NCI-H510A (cell line): ENCODE measurements at places on chromosomes 12 and 14.

DNA sequence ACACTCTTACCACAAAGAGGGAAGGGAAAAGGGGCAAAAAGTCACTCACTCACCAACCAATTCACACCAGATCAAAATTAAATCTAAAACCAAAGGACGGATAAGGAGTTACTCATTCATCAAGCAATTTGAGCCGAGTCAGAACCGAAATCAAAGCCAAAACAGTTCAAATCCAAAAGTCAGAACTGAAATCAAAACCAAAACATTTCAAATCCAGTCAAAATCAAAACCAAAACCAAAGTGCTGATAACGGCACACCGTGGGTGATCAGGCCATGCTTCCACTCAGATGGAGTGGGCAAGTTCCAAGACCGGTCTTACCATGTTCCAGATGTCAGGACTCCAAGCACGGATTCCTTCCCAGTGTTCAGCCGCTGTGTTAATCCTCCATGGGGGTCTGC, 139.5 kb downstream of the SLC38A6 start:
- DNase-seq, result no peak

DNA sequence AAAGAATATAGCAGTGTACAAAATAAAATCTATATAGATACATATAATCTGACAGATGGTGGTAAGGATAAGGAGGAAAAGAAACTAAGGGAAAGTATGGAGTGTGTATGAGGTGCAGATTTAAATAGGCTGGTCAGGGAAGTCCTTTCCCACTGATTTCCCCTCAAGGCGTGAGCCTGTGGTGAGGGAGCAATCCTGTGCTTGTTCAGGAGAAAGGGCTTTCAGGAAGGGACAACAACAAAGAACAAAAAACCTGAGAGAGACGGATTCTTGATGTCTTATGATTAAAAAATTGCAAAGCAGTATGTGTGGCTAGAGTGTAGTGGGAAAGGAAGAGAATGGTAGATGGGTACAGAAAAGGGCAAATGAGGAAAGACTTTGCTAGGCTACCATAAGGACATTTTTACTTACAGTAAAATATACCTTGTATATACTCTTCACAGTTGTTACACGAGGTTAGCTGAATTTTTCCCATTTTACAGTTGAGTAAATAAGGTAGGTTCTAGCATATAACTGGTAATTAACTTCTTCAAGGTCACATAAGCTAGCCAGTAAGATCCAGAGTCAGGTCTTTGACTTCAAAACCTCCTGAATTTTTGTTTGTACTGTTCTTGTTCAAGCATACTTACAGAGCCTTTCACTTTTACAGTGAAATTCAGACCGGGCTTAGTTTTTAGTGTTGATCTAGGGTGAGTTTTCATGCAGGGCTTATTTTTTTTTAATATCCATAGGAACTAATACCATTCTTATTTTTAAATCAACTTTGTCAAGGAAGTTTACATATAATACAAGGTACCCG, 15.6 kb downstream of the CNOT2 start:
- DNase-seq, result no peak

DNA sequence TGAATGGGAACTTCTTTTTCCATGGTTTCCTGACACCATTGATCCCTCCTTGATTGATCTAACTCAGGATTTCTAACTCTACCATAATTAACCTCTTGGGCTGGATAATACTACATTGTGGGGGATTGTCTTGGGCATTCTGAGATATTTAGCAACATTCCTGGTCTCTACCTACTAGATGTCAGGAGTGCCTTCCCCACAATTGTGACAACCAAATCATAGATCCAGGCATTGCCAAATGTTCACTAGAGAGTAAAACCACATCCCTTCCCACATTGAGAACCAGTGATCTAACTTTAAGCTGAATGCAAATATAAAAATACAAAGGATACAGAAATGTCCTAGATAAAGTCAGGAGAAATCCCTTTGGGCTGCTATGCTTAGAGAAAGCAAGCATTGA, 36.9 kb upstream of the CCDC198 start:
- DNase-seq, result no peak

DNA sequence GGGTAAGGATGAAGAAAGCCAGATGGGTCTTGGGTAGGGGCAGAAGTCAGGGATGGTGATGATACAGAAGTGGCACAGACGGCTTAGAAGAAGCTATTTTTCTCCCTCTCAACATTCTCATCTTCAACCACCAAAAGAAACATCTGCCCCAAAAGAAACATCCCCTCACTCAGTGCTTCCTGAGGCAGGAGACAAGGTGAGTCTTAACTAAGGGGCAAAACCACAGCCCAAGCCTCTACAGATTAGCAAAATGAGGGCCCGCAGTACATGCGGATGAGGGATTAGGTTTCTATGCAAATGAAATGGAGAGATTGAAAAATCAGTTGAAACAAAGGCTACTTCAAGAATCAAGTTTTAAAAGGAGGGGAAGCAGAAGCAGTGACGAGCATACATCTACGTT, 241.3 kb upstream of the CCDC196 start:
- no peak for DNase-seq
